ENCODE measurements at places on chromosomes 6 and 20.

DNA sequence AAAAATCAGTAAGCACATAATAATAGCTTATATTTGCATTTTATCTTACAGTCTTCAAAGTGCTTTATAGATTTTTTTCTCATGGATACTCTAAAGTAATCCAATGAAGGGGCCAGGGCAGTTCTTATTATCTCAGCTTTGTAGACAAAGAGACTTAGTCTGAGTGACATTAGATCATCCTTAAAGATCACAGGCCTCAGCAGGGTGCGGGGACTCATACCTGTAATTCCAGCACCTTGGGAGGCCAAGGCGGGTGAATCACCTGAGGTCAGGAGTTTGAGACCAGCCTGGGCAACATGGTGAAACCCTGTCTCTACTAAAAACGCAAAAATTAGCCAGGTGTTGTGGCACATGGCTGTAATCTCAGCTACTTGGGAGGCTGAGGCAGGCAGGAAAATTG lies 14.5 kb downstream of the FERMT1 start:
- peaks cover 2% of the 10 kb centered on the region for H3K27me3 ChIP-seq
- no peaks in the 10 kb centered on the region for H3K36me3 ChIP-seq
- no peak overlapping the region for H3K4me3 ChIP-seq
- H3K4me1 ChIP-seq = no peaks in the 10 kb centered on the region

DNA sequence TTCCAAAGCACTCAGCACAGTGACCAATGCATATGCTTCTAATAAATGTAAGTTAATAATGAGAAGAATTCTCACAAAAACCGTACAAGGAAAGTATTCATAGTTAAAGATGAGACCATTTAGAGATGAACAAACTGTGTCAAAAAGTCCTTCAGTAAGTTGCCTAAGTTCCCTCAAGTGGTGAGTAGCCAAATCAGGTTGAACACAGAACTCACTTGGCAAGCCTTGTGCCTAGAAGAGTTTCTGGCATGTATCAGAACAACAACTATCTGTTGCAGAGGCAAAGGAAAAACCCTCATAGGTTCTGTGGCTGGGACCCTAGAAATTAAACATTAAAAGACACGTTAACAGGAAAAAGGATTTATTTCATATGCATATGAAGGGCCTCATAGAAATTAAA lies 129.6 kb upstream of the DOK5 start:
- no peak overlapping the region for H3K4me3 ChIP-seq
- no peaks in the 10 kb centered on the region for H3K4me1 ChIP-seq
- H3K27me3 ChIP-seq = no peaks in the 10 kb centered on the region

GRCh38 chr6:166864333-166864732 lies 92.0 kb downstream of the RNASET2 start:
- peaks cover 17% of the 10 kb centered on the region for H3K4me1 ChIP-seq
- no peaks in the 10 kb centered on the region for H3K36me3 ChIP-seq
- peaks cover 3% of the 10 kb centered on the region for H3K27me3 ChIP-seq
- H3K27ac ChIP-seq = no peak overlapping the region

DNA sequence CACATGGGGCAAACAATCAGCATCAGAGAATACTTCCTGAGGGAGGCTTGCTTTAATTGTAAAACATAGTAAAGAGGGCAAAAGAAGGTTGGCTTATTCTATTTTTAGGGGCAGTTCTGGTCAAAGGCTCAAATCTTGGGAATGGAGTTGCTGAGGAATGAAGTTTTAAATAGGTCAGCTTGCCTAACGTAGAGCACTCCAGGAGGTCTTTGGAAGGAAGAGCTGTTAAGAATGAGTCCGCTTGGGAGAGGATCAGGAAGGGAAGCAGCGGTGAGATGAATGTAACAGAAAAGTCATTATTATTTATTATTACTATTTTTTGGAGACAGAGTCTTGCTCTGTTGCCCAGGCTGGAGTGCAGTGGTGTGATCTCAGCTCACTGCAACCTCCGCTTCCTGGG lies 108.7 kb downstream of the ZFAND3 start:
- H3K27ac ChIP-seq = no peak overlapping the region
- H3K4me3 ChIP-seq = no peak overlapping the region
- H3K4me1 ChIP-seq = peaks cover 6% of the 10 kb centered on the region

DNA sequence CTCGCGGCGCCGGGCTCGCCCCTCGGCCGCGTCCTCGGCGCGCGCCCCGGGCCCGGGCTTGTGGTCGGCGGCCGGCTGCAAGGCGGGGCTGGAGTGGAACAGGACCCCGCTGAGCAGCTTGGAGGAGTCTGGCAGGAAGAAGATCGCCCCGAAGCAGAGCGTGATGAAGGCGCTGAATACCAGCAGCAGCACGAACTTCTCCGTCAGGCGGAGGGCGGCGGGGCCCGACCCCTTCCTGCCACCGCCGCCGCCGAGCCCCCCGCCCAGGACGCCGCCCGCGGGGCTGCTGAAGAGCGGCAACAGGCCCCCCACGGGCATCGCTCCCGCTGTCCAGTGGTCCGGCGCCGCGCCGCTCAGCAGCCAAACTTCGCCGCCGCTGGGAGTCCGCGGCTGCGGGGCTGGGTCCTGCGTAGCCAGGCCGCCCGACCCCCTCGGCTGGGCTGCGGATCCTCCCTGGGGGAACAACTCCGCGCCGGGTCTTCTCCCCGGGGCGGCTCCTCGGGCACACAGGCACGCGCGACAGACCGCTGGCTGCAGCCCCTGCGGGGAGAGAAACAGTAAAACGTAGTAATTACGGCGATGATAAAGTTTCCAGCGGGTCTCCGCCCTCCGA lies 707 bp downstream of the MAN1A1 start:
- H3K27me3 ChIP-seq = no peaks in the 10 kb centered on the region
- H3K27ac ChIP-seq = no peak overlapping the region
- DNase-seq = peak; percentile 27
- peak overlapping the region; percentile 96 for H3K4me3 ChIP-seq

DNA sequence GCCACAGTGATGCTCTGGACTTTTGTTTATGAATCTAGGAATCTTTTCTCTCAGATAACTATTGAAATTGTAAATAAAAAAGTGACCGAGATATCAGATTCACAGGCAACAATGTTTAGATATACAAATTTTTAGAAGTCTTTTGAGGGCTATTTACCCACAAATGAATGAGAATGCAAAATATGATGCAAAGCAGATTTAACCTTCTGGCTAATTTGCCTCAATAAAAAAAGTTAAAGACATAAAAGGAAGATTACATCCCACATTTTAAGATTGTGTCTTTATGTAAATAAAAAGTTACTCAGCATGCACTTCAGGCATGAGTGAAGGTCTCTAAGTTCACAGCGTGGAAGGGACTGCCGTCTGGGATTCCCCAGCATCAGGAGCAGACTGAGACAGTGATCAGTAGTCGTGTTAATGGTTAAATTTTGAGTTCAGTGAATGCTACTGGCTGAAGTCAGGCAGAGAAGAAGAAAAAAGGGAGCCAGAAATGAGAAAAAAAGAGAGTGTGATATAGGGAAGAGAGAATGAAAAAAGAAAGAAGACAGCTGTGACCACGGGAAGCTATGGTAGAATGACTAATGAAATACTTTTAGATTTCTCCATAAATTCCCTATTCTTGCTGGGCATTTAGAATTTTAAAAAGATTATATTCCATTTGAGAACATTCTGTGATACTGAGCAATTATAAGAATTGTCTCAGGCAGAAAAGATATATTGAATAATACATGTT lies 93.6 kb downstream of the MYB start:
- H3K4me3 ChIP-seq = no peak overlapping the region
- DNase-seq = no peak
- no peaks in the 10 kb centered on the region for H3K27me3 ChIP-seq

DNA sequence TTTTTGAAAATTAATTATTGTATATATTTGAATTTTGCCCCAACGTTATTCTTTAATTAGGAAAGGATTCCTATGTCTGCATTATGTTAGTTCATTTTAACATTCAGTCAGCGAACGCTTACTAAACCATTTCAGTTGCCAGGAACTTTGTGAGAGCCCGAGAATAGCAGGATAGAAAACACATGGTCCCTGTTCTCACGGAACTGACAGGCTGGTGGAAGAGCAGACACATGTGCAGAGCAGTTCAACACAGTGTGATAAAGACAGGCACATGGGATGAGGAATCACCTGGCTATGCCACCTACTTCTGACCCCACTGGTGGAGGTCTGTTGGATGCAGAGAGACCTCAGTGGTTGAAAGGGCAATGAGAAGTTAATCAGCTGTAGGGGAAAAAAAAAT lies 367.2 kb downstream of the EPM2A start:
- no peaks in the 10 kb centered on the region for H3K27me3 ChIP-seq
- no peak for DNase-seq
- H3K36me3 ChIP-seq = no peaks in the 10 kb centered on the region

GRCh38 chr20:2942439-2942838 lies 69.2 kb downstream of the PTPRA start:
- H3K4me1 ChIP-seq = no peaks in the 10 kb centered on the region
- no peaks in the 10 kb centered on the region for H3K36me3 ChIP-seq
- no peak overlapping the region for H3K4me3 ChIP-seq
- H3K27ac ChIP-seq = no peak overlapping the region

DNA sequence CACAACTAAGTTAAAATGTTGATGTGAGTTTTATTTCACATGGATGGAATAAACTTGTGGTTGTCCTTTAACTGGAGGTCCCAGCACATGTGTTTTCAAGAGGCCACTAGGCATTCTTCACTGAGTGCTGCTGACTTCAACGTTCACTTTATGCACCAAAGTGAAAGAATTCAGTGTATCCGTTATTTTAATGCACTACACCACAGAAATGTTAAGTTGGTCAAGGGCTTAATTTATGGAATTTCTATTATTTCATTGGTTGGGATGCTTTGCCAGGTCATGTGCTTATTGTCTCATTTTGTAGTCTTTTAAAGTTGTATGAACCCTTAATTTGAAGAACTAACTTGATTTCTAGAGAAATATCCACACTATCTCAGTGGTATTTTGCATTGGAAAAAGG lies 106.4 kb downstream of the PPP1R14C start:
- DNase-seq = no peak
- no peaks in the 10 kb centered on the region for H3K36me3 ChIP-seq
- H3K4me3 ChIP-seq = no peak overlapping the region

- H3K27me3 ChIP-seq = no peaks in the 10 kb centered on the region
- no peaks in the 10 kb centered on the region for H3K36me3 ChIP-seq
- no peak overlapping the region for H3K4me3 ChIP-seq
Observed at GRCh38 chr6:13124131-13124530, 204.2 kb downstream of the TBC1D7 start.

- H3K36me3 ChIP-seq = no peaks in the 10 kb centered on the region
- peaks cover 10% of the 10 kb centered on the region for H3K4me1 ChIP-seq
- no peaks in the 10 kb centered on the region for H3K27me3 ChIP-seq
Observed at GRCh38 chr6:18386298-18386976, 713 bp upstream of the RNF144B start.

- no peaks in the 10 kb centered on the region for H3K36me3 ChIP-seq
- no peak overlapping the region for H3K27ac ChIP-seq
Observed at GRCh38 chr6:54729716-54730115, 116.9 kb upstream of the FAM83B start.

DNA sequence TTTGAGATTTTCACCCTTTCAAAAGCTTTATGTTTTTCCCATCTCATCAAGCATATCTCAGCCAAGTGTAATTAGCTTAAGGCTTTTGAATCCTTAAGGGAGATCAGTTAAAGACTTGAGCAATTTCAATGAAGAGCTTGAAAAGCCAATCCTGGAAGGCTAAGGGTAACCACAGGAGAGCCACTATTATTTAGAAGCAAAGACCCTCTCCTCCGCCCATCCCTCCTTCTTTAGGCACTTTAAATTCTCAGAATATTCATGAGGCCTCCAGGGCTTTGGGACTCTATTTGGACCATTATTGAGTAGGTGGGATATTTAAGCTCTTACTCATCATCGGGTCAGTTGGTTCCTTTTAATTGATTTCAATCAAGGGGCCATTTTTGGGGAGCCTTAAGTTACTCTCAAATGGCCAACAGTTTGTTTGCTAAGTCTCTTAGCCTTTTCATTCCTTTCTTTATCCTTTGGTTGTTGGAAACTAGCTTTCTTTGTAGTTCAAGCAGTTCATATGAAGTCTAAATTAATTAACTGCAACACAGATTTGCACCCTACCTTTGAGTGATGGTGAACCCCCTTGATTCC lies 567.2 kb downstream of the KIF16B start:
- H3K4me1 ChIP-seq = no peaks in the 10 kb centered on the region
- DNase-seq = no peak
- no peak overlapping the region for H3K4me3 ChIP-seq
- no peaks in the 10 kb centered on the region for H3K27me3 ChIP-seq
- H3K27ac ChIP-seq = no peak overlapping the region

DNA sequence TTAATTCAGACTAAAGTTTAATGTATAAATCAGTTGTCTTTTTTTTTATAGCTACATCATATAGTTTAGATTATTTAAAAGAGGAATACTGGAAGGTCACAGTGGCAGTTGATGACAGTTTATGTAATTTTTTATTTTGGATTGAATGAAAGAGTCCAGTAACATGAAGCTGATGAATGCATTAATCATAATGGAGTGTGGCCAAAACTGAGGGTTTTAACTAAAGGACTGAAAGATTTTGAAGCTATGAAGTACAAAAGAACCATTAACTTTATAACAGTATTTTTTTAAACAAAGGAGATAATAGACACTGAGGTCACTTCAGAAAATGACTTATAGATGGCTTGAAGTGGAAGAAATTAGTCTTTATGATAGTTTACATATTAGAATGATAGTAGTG lies 41.3 kb downstream of the TRMT11 start:
- H3K4me1 ChIP-seq = no peaks in the 10 kb centered on the region
- no peak overlapping the region for H3K27ac ChIP-seq
- peaks cover 20% of the 10 kb centered on the region for H3K36me3 ChIP-seq
- no peaks in the 10 kb centered on the region for H3K27me3 ChIP-seq
- DNase-seq = no peak

GRCh38 chr6:84575264-84575663 lies 189.1 kb downstream of the TBX18 start:
- no peaks in the 10 kb centered on the region for H3K36me3 ChIP-seq
- H3K27me3 ChIP-seq = no peaks in the 10 kb centered on the region
- H3K27ac ChIP-seq = no peak overlapping the region
- DNase-seq = no peak
- H3K4me1 ChIP-seq = no peaks in the 10 kb centered on the region

GRCh38 chr6:110034667-110035036 lies 56.5 kb downstream of the GPR6 start:
- H3K36me3 ChIP-seq = no peaks in the 10 kb centered on the region
- no peak overlapping the region for H3K4me3 ChIP-seq
- no peak overlapping the region for H3K27ac ChIP-seq
- DNase-seq = no peak
- H3K27me3 ChIP-seq = no peaks in the 10 kb centered on the region

- H3K4me1 ChIP-seq = no peaks in the 10 kb centered on the region
Observed at GRCh38 chr6:1417718-1418117, 28.3 kb downstream of the FOXF2 start.

- peaks cover 3% of the 10 kb centered on the region for H3K4me1 ChIP-seq
- no peaks in the 10 kb centered on the region for H3K36me3 ChIP-seq
- H3K27ac ChIP-seq = no peak overlapping the region
Observed at GRCh38 chr6:138956244-138956924, 31.7 kb downstream of the REPS1 start.

DNA sequence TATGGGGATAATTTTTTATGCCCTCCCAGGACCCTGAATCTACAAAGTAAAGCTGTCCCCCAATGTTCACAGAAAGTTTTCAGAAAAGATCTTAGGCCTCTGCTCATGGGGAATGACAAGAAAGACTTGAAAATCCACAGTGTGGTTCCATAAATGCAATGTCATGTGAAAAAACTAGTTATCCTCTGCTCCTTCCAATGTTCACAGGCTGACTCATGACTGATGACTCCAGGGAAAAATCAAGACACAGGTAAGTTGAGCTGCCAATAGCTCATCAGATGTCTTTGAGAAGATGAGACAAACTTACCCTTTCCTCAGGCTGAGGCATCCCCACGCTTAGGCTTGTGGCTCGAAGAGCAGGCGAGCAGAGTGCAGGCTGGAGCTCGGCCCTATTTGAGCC lies 14.8 kb upstream of the BCLAF1 start:
- no peaks in the 10 kb centered on the region for H3K36me3 ChIP-seq
- no peak overlapping the region for H3K4me3 ChIP-seq
- no peaks in the 10 kb centered on the region for H3K4me1 ChIP-seq
- no peak for DNase-seq
- H3K27me3 ChIP-seq = no peaks in the 10 kb centered on the region
- no peak overlapping the region for H3K27ac ChIP-seq
